NCI-H1930 (cell line): ENCODE measurements at places on chromosomes 2 and 18.

DNA sequence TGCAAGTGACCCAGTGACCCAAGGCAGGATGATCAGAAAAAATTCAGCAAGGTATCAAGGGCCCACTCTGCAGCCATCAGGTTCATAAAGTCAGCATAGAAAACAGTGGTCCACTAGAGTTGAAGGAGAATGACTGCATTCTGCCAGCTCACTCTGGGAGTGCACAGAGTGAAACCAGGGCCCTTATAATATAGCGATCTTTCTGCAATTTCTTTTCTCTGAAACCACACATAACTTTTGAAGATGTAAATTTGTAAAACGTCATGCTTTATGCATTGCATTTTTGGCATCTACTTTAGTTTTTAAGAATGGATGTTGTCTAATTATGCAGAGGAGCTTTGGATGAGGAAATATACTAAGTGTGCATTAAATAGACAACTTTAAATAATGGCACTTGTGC lies 225.0 kb upstream of the SMIM21 start:
- no peak for DNase-seq

GRCh38 chr2:45826460-45826859 lies 175.0 kb downstream of the PRKCE start:
- no peak for DNase-seq

DNA sequence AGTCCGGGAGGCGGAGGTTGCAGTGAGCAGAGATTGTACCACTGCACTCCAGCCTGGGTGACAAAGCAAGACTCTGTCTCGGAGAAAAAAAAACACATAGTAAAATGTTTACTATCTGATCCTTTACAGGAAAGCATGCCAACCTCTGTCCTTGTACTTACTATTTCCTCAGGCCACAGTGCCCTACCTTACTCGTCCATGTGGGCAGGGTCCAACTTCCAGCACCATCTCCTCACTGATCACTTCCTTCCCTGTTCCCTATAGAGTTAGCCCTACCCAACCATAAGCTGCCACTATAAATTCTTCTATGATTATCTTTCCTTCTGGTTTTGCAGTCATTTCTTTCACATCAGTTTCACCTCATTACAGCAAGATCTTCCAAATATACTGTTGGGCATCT lies 136.2 kb downstream of the MYO5B start:
- DNase-seq: no peak

- DNase-seq: no peak
Observed at GRCh38 chr2:29733213-29733612, 188.2 kb downstream of the ALK start.

DNA sequence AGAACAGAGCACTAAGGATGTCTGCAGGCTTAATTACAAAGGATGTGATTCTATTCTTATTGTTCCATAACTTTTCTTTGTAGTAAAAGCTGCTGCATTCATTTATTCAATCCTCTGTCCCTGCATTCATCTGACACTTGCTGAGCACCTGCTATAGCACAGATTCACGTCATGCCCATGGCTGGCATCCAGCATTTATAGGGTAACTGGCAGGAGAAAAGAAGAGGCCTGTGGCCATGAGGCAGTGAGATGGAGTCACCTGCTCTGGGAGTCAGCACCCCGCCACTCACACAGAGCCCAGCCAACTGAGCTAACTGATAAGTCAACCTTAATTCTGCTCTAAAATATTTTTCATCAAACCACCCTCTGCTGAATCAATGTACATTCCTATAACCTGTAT lies 18.3 kb upstream of the CDC42EP3 start:
- no peak for DNase-seq

DNA sequence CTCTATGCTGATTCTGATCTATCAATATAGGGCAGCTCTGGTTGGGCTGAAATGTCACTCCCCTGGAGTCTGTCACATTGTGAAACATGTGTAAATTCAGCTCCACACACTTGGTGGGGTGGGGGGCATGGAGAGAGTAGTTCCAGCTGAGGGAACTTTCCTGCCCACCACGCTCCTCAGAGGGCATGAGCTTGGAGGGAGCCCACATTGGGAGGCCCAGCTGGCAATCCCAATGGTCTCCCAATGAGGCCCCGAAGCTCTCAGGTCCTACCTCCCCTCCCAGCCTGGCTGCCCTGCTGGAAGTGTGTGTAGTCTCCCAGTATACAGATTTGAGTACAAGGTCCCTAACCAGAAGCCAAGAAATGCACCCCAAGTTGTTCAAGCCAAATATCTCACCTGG lies 31.5 kb downstream of the GYPC start:
- DNase-seq: no peak

DNA sequence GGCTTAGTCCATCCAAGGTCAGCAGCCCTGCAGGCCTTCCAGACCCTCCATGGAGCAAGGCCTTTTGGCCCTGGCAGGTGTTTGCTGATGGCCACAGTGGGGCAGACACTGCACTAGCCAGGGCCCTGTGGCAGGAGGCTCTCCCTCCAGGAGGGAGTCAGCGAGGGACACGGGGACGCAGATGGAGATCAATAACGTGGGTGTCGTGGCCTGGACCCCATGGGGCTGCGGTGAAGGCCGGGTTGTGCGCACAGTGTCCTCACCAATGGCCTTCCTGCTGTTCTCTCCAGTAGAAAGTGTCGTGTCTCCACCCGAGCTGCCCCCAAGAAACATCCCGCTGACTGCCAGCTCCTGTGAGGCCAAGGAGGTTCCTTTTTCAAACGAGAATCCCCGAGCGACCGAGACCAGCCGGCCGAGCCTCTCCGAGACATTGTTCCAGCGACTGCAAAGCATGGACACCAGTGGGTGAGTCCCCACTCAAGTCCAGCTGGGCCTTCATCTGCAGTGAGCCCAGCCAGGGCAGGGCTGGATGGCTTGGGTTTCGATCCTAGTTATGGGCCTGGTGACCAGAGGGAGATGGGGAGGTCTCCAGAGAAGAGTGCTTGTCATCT lies 65.4 kb downstream of the INPP5D start:
- DNase-seq: no peak

- DNase-seq: no peak
Observed at GRCh38 chr2:171436307-171436706, 2.3 kb downstream of the DCAF17 start.

DNA sequence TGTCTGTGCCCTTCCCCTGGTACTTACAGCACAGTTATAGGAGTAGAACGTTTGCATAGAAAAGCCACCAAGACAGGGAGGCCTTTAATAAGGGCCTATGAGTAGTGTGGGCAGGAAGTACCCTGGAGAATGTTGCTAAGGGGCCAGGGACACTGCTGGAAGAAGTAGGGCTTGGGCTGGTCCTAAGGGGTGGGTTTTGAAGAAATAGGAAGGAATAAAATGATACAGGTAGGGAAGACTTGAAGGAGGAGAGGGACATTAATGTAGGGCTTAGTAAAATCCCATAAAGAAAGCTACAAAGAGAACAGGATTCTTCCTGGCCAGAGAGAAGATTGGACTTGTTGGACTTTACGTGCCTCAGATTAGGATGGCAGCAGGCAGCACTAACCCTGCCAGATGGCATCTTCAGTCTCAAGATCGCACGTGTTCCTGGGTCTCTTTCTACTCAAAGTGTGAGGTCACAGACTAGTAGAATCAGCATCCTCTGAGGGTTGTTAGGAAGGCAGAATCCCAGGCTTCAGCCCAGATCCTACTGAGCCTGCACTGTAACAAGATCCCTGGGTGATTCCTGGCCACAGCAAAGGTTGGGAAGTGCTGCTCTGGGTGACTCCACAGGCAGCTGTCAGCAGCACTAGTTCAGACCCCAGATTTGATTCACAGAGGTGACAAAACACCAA lies 39.2 kb downstream of the EPAS1 start:
- no peak for DNase-seq

DNA sequence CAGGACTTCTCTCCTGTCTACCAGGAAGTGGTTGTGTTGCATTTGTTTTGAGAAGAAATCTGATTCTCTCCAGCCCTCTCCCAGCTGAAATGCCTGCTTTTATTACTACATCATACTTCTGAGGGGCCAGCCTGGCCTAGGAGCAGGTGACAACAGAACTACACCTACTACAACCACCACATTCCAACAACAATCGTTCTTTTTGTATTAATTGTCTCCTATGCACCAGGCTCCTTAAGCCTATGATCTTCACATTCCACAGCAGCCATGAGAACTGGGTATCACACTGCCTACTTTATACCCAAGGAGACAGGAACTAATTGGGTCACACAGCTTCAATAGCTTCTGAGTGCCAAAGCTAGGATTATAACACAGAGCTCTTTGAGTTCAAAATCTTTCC lies 167.7 kb downstream of the TDRD15 start:
- DNase-seq: no peak

- DNase-seq: no peak
Observed at GRCh38 chr18:70553245-70553935, 264.5 kb downstream of the SOCS6 start.

DNA sequence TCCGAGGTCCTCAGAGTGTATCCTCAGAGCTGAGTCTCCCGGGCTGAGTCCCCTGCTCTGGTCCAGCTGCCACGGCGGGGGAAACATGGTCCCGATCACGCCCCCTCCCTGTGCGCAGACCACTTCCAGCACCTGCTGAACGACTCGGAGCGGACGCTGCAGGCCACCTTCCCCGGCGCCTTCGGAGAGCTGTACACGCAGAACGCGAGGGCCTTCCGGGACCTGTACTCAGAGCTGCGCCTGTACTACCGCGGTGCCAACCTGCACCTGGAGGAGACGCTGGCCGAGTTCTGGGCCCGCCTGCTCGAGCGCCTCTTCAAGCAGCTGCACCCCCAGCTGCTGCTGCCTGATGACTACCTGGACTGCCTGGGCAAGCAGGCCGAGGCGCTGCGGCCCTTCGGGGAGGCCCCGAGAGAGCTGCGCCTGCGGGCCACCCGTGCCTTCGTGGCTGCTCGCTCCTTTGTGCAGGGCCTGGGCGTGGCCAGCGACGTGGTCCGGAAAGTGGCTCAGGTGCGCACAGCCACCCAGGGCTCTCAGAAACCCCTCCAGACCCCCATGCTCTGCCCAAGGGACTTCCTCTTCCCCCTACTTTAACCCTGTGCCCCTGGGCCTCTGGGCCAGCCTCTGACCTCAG lies 26.7 kb downstream of the GPC1 start:
- no peak for DNase-seq

- no peak for DNase-seq
Observed at GRCh38 chr18:78092901-78093300, 843.3 kb downstream of the GALR1 start.

DNA sequence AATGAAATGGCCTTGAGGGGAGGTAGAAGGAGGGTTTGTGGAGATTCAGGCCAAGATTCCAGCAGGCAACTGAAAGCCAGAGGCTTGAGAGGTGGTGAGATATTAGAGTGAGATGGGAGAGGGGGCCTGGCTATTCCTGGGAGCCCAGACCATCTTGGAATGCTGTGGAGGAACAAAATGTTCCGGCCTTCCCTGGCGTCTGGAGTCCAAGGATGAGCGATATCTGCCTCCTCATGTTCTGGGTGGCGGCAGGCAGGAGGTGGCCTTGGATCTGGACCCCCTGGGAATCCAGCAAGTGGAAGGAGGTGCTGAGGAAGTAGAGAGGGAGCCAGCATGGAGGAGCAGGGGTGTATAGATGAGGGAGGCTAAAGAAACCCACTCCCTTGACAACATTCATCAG lies 335.9 kb downstream of the CYP26B1 start:
- DNase-seq: no peak

DNA sequence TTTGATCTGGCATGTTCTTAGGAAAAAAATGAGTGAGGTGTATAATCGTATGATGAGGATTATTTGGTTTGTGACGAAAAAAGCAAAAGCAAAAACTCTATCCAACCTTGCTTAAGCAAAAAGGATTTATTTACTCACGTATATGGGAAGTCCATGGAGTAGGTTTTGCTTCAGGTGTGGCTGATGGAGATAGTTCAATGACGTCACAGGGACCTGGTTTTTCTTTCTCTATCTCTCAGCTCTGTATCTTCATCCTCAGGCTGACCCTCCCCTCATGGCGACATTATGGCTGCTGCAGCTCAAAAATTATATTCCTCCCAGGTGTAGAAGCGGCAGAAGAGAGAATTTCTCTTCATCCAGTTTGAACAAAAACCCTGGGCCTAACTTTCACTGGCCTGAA lies 8.9 kb downstream of the TMSB10 start:
- DNase-seq: no peak

GRCh38 chr2:241271706-241272302 lies 43.7 kb downstream of the HDLBP start:
- no peak for DNase-seq

- no peak for DNase-seq
Observed at GRCh38 chr18:48751727-48752468, 198.9 kb downstream of the SMAD7 start.

DNA sequence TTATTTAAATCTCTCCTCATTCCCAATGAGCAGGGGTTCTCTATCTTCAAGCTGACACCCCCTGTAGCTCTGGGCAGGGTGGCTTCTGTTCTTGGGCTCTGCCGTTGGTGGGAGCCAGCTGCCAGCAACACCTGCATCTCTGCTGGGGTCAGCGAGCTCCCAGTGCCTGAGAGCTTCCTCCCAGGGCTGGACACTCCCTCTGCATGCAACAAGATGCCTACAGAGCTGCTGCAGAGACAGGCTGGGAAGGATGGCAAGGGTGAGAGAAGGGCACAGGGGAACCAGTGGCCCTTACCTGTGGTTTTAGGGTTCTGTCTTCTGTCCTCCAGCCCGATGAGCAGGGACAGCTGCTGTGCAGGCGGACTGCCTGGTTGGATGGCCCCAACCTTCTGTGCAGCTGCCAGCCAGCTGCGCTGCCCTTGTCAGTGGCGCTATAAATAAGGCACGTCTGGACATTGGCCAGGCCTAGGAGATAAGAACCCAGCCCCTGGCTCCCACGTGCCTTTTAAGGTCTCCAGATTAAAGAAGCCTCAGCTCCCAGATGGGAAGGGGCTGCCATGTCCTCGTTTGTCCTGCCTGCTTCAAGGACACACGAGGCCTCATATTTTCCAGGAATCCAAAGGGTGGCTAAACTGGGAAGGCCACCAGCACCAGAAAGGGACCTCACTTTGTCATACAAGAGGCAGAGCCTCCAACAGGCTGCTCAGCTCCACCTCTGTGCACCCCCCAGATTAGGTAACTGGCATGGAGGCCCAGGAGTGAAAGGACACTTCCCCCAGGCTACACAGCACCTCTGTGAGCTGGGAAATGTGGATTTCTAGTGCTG lies 39.5 kb upstream of the FHL2 start:
- no peak for DNase-seq

- DNase-seq: no peak
Observed at GRCh38 chr18:22606563-22607283, 189.0 kb upstream of the CTAGE1 start.

DNA sequence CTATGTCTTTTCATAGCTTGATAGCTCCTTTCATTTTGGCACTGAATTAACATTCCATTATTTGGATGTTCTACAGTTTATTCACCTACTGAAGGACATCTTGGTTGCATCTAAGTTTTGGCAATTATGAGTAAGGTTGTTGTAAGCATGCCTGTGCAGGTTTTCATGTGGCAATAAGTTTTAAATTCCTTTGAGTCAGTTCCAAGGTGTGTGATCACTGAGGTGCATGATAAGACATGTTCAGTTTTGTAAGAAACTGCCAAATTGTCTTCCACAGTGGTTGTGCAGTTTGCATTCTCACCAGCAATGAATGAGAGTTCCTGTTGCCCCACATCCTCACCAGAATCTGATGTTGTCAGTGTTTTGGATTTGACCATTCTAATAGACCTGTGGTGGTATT lies 24.2 kb downstream of the XDH start:
- no peak for DNase-seq

- DNase-seq: no peak
Observed at GRCh38 chr2:26874514-26874913, 26.6 kb downstream of the DPYSL5 start.
